Muscle of back (tissue), 13 donors: ENCODE measurements at places on chromosomes 6 and 20.

DNA sequence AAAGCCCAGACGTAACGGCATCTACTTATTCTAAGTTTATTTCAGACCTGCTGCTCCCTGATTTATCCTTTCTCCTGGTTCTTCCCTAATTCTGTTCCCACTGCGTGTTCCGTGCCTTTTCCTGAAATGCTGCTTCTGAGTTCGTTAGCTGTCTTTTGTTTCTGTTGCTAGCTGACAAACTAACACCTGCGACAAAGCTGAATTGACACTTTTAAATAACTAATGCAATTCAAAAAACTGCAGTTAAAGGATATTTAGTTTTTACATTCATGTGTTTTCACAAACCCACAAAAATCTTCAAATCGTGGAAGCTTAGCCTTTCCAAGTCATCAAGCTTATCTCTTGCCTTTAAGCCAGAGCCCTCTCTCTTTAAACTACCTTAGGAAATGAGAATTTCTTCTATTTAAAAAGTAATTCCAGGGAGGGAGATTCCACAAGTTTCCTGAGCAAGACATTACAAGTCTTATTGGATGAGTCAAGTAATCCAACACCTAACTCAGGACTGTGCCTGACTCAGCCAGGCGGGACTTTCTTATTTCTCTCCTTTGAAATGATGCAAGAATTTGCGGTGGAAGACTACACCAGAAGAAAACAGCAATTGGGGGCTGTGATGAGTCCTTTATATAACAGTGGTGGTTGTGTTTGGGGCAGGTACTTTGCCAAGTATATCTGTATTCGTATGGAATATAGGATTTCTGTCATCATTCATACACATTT is 6.3 kb downstream of the ADTRP start:
- DNase-seq: peak; percentile 14

- no peak for DNase-seq
Measured at GRCh38 chr20:52804497-52805295, 167.5 kb upstream of the TSHZ2 start.

DNA sequence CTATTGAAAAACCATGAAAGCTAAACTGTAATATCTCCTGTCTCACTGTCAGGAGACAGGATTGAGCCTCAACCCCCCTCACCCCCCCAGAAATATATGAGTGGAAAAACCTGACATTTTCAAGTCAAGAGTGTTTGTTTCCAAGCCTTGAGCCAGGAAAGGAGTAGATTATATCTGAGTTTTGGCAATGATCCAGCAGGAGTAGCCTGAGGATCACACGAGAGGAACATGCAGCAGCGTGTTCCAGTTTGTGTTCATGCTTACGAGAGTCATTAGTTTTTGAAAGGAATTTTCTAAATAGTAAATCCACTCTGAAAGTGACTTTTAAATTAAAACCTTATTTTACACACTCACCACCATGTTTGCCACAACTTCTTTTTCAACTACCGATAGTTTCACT is 15.8 kb downstream of the IL22RA2 start:
- DNase-seq: peak; percentile 4

- no peak for DNase-seq
Measured at GRCh38 chr20:32779500-32780211, 17.5 kb downstream of the DNMT3B start.

GRCh38 chr20:3358676-3359340 is 48.7 kb downstream of the DNAAF9 start:
- no peak for DNase-seq

- DNase-seq: no peak
Measured at GRCh38 chr20:41037179-41037578, 8.6 kb downstream of the TOP1 start.

- DNase-seq: peak; percentile 43
Measured at GRCh38 chr6:21971541-21971940, 325.3 kb downstream of the PRL start.

- DNase-seq: no peak
Measured at GRCh38 chr20:37007898-37008649, 56.6 kb upstream of the SAMHD1 start.
